ENCODE measurements at places on chromosomes 4 and X. TPM values are rescaled to one million over a fixed set of nuclear protein-coding genes. Genes with fewer than 3 reads are reported as not detected.

The HPF1 gene
- total RNA-seq: 38.8 TPM

The GAGE12J gene
- not detected for total RNA-seq

The PRKG2 gene
- 15.3 TPM for total RNA-seq

The FAM9C gene
- total RNA-seq: not detected

All from parietal lobe (tissue), 2 donors.